Left ventricle myocardium inferior (tissue), 1 donor: ENCODE measurements at places on chromosomes 2 and 18. TPM values are rescaled to one million over a fixed set of nuclear protein-coding genes. Genes with fewer than 3 reads are reported as not detected.

GDF7 gene
- total RNA-seq = 0.58 TPM

PLGLB1 gene
- total RNA-seq = 2.4 TPM

COQ10B gene
- 28.2 TPM for total RNA-seq

GALR1 gene
- total RNA-seq = 0.05 TPM

TEKT4 gene
- not detected for total RNA-seq

MEP1B gene
- total RNA-seq = not detected

CENPA gene
- 2.5 TPM for total RNA-seq
